Astrocyte (in vitro differentiated cells and primary cell): ENCODE measurements at places on chromosomes 1 and 21. TPM values are rescaled to one million over a fixed set of nuclear protein-coding genes. Genes with fewer than 3 reads are reported as not detected.

- DNase-seq, result no peak
- H3K4me1 ChIP-seq, result peaks cover 6% of the 10 kb centered on the region
- no peak overlapping the region for H3K4me3 ChIP-seq
- peaks cover 21% of the 10 kb centered on the region for H3K36me3 ChIP-seq
These were observed 234.9 kb downstream of the PTPRC start for GRCh38 chr1:198873696-198874230.

DNA sequence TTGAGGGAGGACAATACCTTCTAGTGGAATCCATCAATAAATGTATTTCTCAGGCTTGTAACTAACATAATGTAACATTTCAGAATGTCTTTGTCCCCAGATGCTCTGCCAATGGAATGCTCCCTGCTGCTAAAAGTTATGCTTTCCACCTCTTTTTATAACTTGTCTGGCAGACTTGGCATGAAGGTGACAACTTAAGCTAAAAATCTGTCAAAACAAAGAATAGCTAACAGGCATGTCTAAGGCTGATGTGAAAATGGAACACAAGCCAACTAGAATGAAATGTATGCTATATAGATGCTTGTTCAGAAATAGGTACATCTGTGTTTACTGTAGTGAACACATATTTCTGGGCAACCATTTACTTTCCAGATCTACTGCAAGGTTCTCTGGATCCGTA is 467.9 kb downstream of the MRPL39 start:
- H3K27me3 ChIP-seq, result no peaks in the 10 kb centered on the region
- no peaks in the 10 kb centered on the region for H3K4me1 ChIP-seq
- DNase-seq, result no peak
- H3K27ac ChIP-seq, result no peak overlapping the region

DNA sequence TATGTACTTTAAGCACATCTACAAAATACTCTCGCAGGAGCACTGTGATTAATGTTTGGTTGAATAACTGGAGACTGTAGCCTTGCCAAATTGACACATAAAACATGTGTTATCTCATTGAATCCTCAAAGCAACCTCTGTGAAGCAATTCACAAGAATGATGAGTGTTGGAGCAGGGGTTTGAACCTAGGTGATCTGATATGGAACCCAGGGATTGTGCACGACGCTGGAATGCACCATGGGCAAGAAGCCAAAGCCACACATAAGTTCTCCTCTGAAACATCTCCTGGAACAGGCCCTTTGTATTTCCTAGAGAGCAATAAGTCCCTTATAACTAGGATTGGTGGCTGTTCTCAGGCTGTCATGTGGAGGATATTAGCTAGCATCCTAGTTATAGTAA is 124.6 kb upstream of the IVNS1ABP start:
- H3K4me1 ChIP-seq, result peaks cover 27% of the 10 kb centered on the region
- DNase-seq, result peak; percentile 97
- no peak overlapping the region for H3K4me3 ChIP-seq
- no peaks in the 10 kb centered on the region for H3K36me3 ChIP-seq

DNA sequence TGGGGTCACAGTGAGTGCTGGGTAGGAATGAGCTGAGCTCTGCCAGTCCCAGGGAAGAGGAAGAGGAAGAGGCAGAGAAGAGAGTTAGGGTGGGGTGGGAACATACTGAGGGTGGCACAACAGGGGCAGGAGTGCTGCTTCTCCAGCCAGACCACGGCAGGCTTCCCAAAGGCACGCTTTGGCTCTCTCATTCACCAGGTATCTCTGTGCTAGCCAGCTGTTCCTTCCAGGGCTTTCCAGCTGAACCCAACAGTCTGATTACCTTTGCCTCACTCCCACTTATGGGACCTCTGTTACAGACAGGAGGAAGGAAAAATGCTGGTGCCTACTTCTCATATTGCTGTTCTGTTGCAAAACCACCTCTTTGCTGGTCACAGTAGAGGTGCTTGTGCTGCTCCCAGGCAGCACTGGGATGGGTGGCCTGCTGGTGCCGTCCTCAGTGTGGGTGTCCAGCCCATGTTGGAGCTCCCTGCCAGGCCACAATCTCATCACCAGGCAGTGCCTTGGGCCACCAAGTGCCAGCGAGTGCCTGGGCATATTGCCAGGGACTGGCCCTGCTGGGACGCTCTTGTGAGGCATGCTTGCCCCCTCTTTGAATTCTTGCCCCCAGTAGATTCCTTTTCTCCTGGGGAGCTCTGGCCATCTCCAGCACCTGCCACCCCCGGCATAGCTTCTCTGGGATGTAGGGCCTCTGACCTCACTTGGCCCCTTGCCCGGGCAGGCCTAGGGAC is 2.1 kb downstream of the ADORA1 start:
- no peak overlapping the region for H3K4me3 ChIP-seq
- H3K36me3 ChIP-seq, result no peaks in the 10 kb centered on the region
- peaks cover under 1% of the 10 kb centered on the region for H3K27me3 ChIP-seq
- H3K4me1 ChIP-seq, result peaks cover 11% of the 10 kb centered on the region
- DNase-seq, result no peak

DNA sequence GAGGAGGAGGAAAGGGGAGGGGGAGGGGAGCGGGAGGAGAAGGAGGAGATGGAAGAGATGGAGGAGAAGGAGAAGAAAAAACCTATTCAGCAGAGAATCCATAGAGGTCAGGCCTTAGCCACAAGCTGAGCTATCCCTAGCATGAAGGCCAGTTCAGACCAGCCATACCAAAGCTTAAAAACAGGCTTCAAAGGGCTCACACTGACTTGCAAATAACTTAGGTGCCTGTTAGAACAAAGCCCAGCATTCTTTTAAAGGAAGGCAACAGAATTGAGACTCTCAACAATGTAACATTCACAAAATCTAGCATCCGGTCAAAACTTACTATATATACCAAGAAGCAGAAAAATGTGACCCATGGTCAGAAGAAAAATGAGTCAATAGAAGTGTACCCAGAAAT is 43.6 kb upstream of the IFFO2 start:
- peak; percentile 7 for DNase-seq
- no peaks in the 10 kb centered on the region for H3K36me3 ChIP-seq
- H3K4me1 ChIP-seq, result peaks cover 5% of the 10 kb centered on the region
- H3K4me3 ChIP-seq, result no peak overlapping the region
- H3K27me3 ChIP-seq, result no peaks in the 10 kb centered on the region
- H3K27ac ChIP-seq, result no peak overlapping the region

GRCh38 chr1:57770772-57771171 is 346.9 kb upstream of the DAB1 start:
- no peaks in the 10 kb centered on the region for H3K27me3 ChIP-seq
- no peak overlapping the region for H3K27ac ChIP-seq
- H3K36me3 ChIP-seq, result no peaks in the 10 kb centered on the region
- H3K4me3 ChIP-seq, result no peak overlapping the region
- H3K4me1 ChIP-seq, result no peaks in the 10 kb centered on the region

- H3K27ac ChIP-seq, result peak overlapping the region; percentile 90
- no peaks in the 10 kb centered on the region for H3K27me3 ChIP-seq
- H3K4me3 ChIP-seq, result no peak overlapping the region
- H3K36me3 ChIP-seq, result no peaks in the 10 kb centered on the region
- peaks cover 32% of the 10 kb centered on the region for H3K4me1 ChIP-seq
These were observed 111.4 kb downstream of the HHAT start for GRCh38 chr1:210440081-210440480.

- no peaks in the 10 kb centered on the region for H3K27me3 ChIP-seq
- no peaks in the 10 kb centered on the region for H3K36me3 ChIP-seq
- DNase-seq, result peak; percentile 91
- H3K4me3 ChIP-seq, result no peak overlapping the region
These were observed 596.3 kb downstream of the KIF26B start for GRCh38 chr1:245751116-245751515.

GRCh38 chr1:114208106-114208505 is 54.4 kb upstream of the SYT6 start:
- no peaks in the 10 kb centered on the region for H3K4me1 ChIP-seq
- no peak for DNase-seq
- H3K4me3 ChIP-seq, result no peak overlapping the region
- H3K27me3 ChIP-seq, result peaks cover 16% of the 10 kb centered on the region
- H3K36me3 ChIP-seq, result no peaks in the 10 kb centered on the region

- no peak overlapping the region for H3K4me3 ChIP-seq
- H3K36me3 ChIP-seq, result no peaks in the 10 kb centered on the region
- no peak overlapping the region for H3K27ac ChIP-seq
- no peaks in the 10 kb centered on the region for H3K27me3 ChIP-seq
- peaks cover 3% of the 10 kb centered on the region for H3K4me1 ChIP-seq
These were observed 46.6 kb upstream of the MAB21L3 start for GRCh38 chr1:116064616-116065015.

DNA sequence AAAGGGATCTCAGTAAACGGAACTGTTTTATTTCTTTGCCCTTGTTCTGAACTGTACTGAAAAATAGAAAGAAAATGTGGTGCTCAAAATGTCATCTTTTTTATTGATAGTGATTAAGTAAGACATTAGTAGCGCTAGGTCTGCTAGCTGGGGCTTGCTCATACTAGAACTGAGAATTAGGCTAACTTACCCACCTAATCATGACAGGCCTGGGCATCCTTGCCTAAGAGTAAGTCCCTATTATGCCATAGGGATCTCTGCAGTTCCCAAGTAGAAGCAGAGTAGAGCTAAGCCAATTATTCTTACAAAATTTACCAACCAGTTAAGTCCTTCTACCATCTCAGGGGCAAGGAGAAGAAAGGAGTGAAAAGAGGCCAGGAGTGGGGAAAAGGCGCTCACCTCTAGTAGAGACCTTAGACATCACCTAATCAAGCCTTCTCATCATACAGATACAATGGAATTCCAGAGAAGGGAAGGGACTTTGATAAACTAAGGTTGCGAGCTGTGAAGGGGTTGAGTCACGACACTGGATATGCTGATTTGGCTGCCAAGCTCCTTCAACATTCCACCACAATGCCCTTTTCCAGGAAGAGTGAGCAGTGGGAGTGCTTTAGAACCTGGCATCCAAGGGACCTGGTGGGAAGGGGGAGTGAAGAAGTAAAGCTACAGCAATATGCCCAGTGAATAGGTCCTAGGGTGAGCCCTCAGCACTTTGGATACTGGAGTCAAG is 27.7 kb upstream of the RPTN start:
- peaks cover 17% of the 10 kb centered on the region for H3K4me1 ChIP-seq
- no peaks in the 10 kb centered on the region for H3K36me3 ChIP-seq
- H3K27me3 ChIP-seq, result peaks cover 4% of the 10 kb centered on the region

DNA sequence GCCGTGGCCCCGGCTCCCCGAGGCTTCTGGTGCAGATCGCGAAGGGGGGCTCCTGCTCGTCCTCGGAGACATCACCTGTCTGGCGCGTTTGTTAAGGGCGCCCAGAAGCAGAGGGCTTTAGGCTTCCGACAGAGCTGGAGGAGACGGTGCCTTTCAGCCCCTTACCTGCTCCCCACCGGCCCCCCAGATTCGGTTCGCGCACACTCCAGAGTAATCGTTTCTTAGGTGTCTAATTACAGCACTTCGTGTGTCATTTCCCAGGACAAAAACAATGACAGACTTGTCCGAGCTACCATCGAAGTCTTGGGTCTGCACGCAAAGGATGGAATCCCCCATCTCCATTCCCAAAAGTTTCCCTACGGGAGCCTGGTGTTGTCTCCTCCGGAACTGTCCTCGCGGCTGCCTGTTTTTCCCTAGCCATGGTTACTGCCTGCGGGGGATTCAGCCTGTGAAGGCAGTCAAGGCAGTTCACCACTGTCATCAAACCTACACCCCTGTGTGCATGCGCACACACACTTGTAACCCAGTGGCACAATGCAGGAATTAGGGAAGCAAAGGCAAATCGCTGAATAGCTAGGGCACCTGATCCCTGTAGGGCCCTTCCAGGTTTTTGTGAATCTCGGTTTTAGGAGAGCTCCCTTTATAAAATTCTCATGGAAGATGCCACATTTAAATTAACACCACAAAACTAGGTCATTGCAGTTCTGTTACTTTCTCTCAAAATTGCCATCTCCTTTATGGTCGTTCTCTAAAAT is 738 bp upstream of the CDC42BPA start:
- peak overlapping the region; percentile 80 for H3K27ac ChIP-seq
- no peaks in the 10 kb centered on the region for H3K36me3 ChIP-seq
- no peaks in the 10 kb centered on the region for H3K4me1 ChIP-seq
- H3K27me3 ChIP-seq, result no peaks in the 10 kb centered on the region

GRCh38 chr1:211781260-211781659 is 49.3 kb downstream of the LPGAT1 start:
- no peaks in the 10 kb centered on the region for H3K27me3 ChIP-seq
- no peaks in the 10 kb centered on the region for H3K4me1 ChIP-seq
- DNase-seq, result no peak
- no peak overlapping the region for H3K27ac ChIP-seq

DNA sequence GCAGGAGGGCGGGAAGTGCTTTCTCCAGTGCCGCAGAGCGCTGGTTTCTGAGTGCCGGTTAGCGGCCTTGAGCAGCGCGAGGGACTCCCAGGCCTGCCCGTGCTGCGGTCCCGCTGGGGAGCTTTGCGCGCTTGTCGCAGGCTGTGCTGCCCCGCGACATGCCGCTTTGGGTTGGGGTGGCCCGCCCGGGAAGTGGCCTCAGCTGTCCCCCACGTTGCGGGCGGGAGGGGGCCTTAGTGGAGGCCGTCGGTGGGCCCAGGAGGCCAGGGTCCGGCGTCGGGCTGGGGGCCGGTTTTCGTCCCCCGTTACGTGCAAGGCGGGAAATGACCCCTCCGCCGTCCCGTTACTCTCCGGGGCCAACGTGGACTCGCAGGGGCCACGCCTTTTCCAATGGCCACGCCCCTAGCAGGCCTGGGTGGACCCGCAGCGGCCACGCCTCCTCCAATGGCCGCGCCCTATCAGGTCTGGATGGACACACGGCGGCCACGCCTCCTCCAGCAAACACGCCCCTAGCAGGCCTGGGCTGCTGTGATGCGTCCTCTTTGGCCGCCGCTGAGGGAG is 977 bp upstream of the C1orf174 start:
- H3K27ac ChIP-seq, result peak overlapping the region; percentile 85
- H3K27me3 ChIP-seq, result no peaks in the 10 kb centered on the region
- peak; percentile 84 for DNase-seq

GRCh38 chr1:175278734-175279116 is 86.1 kb upstream of the KIAA0040 start:
- no peak overlapping the region for H3K27ac ChIP-seq
- no peaks in the 10 kb centered on the region for H3K4me1 ChIP-seq
- H3K4me3 ChIP-seq, result no peak overlapping the region

GRCh38 chr1:110643879-110644472 is 30.8 kb downstream of the KCNA3 start:
- no peak overlapping the region for H3K4me3 ChIP-seq
- H3K36me3 ChIP-seq, result no peaks in the 10 kb centered on the region
- H3K27me3 ChIP-seq, result no peaks in the 10 kb centered on the region
- H3K27ac ChIP-seq, result no peak overlapping the region
- peaks cover 3% of the 10 kb centered on the region for H3K4me1 ChIP-seq

DNA sequence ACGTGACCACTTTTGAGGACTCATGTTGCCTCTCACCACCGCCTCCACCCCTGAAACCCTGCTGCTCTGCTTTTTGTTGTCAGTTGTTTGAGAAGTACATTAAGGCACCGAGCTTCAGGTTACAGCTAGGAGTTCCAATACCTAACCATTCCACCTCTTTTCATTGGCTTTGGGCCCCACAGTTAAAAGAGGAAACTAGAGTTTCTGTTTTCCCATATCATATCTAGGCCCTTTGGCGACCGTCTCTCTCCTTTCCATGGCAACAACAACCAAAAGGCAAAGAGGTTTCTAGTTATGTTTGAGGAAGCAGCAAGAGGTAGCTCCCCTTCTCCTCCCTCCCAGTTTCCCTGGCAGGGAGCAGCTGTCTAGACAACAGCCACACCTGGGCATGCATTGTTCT is 5.9 kb downstream of the ANKRD35 start:
- H3K4me3 ChIP-seq, result no peak overlapping the region
- peaks cover 5% of the 10 kb centered on the region for H3K4me1 ChIP-seq
- peaks cover 6% of the 10 kb centered on the region for H3K27me3 ChIP-seq
- no peaks in the 10 kb centered on the region for H3K36me3 ChIP-seq
- DNase-seq, result no peak

Gene MROH7
- 0.12 TPM in 1 of 2 replicates, not detected in the other for total RNA-seq

Gene S100A1
- 1.7 and 4.1 TPM in 2 replicates for total RNA-seq

Gene LCE3E
- total RNA-seq, result not detected in 2 replicates

Gene MANEAL
- 0.67 and 1.4 TPM in 2 replicates for total RNA-seq

Gene CLCA4
- not detected in 2 replicates for total RNA-seq

Gene CHIA
- total RNA-seq, result not detected in 2 replicates

Gene MYOG
- total RNA-seq, result not detected in 2 replicates
